Stimulated activated CD8-positive, alpha-beta memory T cell treated with anti-CD3 and anti-CD28 coated beads, Interleukin-4, amount 100 ng/mL, for 1 hour (primary cell): ENCODE measurements at places on chromosomes 1 and 21.

DNA sequence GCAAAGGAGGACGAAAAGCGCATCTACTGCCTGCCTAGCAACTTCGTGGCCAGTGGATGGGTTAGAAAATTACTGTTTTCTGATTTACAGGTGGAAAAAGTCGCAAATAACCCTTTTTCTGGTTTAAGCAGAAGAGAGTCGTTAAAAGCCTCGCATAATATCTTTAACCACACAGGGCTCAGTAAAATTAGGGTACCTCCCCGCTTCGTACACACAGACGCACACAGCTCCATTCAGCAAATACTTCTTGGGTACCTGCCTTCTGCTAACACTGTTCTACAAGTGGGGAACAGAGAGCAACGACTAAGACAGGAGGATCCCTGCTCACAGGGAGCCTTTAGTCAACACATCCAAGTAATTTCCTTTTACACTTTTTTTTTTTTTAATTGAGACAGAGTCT, 704 bp downstream of the ALG6 start:
- DNase-seq: no peak

DNA sequence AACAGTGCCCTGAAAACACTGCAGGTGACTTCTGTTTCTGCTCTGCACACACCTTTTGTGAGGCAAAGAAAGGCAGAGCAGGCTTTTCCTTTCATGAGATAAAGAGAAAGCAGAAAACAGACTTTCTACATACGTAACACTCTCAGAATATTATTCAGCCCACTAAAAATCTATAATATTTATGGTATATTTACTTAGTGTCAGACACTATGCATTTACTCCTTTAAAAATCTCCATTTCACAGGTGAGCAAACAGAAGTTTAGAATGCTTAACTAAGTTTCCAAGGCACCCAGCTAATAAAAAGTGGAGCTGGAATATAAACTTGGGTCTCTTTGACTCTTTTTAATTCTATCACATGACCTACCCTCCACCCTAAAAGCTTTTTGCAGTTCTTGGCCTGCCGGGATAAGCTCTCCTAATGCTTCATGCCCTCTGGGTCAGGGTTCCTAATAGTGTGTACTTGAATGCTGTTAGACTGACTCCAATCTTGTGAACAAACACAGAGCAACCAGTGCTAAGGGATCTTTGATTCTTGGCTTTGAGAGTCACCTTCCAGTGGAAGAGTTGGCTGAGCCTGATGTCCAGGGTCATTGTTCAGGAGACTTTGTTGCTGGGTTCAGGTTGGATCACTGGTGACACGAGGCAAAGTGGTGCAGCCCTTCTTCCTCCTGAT, 27.2 kb downstream of the PROK1 start:
- DNase-seq: no peak

DNA sequence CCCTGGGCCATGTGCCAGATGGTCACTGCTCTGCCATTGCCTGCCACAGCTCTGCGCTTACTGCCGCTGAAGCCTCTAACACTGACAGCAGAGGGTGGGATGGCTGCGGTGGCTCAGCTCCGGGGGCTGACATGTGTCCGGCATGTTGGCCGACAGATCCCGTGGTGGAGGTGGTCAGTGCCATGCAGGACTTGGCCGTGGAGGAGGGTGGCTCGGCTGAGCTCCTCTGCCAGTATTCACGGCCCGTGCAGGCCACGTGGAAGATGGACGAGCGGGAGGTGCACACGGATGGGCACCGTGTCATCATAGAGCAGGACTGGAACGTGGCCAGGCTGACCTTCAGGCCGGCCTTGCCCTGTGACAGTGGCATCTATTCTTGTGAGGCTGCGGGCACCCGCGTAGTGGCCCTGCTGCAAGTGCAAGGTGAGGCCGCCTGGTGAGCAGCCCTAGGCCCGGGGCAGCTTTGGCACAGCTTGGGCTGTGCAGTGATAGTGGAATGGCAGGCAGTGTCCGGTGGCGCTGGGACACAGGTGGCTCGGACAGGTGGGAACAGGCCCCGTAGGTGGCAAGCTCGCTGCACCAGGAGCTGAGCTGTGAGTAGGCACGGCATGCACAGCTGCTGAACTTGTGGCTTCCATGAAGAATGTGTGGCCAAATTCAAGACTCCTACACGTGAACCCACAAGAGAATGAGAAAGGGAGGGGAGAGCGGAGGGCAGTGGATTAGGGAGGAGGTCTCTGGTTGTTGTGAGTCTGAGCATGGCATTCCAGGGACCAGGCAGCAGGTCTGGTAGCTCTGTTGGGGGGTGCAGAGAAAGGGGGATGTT, 91.8 kb downstream of the TRIM11 start:
- no peak for DNase-seq

- DNase-seq: no peak
These were observed 48.1 kb upstream of the MPC2 start for GRCh38 chr1:167984886-167985489.

DNA sequence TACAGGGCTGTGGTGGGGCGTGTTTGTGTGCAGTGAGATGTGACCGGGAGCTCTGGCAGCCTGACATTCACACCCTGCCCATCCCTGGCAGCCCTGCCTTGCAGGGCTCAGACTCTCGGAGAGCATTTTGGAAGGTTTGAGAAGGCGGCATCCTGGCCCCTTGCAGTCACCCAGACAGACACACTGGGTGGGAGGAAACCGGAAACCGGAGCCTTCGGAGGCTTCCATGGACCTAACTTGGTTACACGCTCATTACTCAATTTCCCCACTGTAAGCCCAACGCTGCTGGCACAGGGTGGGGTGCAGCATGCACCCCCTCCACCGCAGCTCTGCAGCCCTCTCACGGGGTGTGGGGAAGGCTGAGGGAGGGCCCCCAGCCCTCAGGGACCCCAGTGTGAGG, 22.2 kb upstream of the RSPO1 start:
- DNase-seq: no peak

GRCh38 chr1:209648931-209649776, 3.1 kb downstream of the LAMB3 start:
- no peak for DNase-seq

DNA sequence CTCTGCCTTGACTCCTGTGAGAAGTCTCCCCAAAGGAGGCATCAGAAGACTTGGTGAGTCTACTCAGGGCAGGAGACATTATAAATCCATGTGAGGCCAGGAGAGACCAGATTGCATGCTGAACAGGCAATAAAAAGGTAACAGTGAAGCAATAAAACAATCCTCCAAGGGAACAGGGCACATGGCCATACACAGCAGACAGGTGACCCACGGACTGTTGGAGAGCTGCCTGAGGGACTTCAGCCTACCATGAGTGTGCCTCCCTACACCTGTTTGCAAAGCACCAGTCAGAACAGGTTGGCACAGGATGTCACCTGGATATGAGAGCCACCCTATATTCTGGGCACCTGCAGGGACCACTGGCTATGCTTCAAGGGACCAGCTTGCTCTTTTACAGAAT, 67.6 kb downstream of the MAB21L3 start:
- no peak for DNase-seq

DNA sequence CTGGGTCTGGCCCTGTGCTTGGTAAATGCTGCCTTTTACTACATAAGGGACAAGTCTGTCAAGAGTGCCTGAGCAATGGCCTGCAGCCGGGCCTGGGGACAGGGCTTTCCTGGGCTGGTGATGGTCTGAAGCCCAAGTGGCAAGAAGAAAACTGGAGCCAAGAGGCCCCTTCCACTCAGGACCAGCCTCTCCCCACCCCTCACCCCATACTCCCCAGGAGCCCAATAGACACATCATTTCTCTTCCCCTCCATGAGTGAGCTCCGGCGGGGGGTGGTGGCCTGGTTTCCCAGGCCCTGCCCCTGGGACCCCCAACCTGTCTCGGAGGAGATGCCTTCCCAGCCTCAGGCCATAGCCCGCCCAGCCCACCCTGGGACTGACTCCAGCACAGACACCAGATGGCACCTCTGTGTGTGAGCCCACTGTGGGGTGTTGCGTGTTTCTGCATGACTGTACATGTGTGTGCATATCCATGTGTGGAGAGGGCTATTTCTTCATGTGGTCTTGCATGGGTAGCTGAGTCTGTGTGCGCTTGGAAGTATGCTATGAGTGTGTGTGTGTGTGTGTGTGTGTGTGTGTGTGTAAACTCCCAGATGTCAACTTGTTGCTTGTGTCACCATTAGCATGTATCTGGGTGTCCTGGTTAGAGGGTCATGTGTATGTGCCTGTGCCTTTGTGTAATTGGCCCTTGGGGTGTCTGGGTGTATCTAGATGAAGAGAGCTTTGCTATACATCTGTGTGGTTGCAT, 14.3 kb upstream of the LRP8 start:
- no peak for DNase-seq

DNA sequence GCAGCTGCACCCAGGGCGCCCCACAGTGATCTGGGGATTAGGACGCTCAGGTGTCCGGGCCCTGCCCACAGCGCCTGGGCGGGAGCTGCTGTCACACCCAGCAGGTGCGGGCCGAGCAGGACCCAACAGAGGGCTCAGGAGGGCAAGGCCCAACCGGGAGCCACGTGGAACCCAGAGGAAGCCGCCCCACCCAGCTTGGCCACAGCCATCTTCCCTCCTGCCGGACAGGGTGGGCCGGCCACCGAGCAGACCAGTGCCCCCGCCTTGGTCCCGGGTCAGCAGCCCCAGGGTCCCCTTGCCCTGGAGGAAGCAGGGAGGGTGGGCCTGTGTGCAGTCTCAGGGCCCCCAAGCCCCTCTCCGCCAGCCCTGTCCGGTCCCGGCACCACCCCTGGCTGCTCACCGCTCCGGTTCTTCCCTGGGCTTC, 6.3 kb upstream of the TTLL10 start:
- DNase-seq: no peak

DNA sequence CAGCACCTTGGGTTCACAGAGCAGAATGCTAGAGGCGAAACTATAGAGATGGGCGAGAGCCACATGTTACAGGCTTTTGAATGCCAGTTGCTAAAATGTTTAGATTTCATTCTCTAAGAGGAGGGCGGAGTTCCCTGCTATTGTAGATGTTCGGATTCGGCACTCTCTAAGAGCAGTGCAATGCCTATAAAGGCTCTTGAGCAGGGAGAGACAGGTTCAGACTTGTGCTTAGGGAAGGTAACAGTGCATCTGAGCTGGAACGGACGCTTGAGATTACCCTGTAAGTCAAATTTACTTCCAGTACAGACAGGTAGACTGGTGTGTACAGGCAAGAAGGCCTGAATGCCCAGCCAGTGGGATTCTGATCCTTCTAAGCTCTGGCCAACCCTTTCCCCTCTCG, 15.3 kb downstream of the LURAP1 start:
- DNase-seq: no peak

GRCh38 chr1:168112673-168113305, 23.9 kb downstream of the GPR161 start:
- DNase-seq: no peak

DNA sequence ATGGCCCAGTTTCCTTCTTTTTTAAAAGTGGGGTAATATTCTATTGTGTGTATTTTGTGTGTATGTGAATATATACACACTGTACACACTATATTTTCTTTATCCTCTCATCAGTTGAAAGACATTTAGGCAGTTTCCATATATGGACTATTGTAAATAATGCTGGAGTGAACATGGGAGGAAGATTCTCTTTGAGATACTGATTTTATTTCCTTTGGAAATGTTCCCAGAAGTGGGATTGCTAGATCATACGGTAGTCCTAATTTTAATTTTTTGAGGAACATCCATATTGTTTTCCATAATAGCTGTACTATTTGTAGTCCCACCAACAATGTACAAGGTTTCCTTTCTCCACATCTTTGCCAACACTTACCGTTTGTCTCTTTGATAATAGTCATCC, 51.0 kb downstream of the F3 start:
- DNase-seq: no peak

- no peak for DNase-seq
These were observed 19.3 kb upstream of the PDZK1IP1 start for GRCh38 chr1:47209091-47209490.

- no peak for DNase-seq
These were observed 749 bp upstream of the TMEM39B start for GRCh38 chr1:32071758-32072621.

- no peak for DNase-seq
These were observed 538.0 kb upstream of the PLXNA2 start for GRCh38 chr1:208782186-208782585.

DNA sequence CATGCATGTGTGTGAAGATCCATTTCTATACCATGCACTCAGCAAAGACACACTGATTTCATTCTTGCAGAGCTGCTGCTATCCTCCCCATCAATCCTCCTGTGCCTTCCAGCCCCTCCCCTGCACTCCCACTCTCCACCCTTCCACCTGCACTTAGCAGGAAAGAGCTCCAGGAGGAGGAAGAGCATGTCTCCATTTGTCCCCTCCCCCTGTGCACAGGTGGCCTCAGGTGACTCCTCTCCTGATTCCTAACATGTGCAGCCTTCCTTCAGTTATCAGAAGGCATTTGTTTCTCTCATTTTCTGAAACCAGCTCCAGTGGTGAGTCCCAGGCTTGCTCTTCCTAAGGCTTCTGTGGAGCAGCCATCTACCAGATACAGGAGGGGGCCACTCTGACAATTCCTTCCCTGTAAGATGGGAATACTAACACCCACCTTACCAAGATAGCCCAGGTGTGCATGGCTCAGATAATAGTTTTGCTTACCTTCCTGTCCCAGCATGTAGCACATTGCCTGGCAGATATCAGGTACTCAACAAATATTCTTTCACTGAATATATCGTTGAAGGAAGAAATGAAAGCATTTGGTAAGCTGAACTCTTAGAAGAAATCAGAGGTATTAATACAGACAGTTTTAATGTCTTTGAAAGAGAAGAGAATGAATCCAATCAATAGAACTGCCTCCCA, 21.9 kb upstream of the FAM3B start:
- DNase-seq: no peak

DNA sequence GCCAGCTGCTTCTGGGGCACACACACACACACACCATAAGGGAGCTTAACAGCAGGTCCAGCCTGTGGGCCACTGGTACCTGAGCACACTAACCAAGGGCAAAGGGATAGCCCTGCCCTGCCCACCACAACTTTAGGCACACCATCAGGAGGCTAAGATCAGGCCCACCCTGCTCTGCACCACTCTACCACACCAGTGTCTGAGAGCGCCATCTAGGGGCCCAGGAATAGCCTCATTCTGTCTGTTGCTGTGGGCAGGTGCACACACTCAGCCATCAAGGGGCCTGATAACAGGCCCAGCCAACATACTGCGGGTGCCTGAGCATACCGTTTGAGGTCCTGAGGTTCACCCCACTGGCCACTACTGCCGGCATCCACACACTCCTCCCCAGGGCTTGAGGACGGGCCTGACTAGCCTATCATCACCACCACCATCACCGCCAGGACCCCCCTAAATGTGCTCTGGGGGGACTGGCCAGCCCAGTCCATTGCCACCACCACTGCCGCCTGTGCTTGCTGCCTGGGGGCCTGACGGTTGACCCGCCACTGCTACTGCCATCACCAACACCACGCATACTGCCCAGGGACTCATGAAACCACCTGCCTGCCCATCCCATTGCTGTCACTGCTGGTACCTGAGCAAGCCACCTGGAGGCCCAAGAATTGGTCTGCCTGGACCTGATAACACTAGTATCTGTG, 31.3 kb downstream of the NSL1 start:
- no peak for DNase-seq

- no peak for DNase-seq
These were observed 104.4 kb downstream of the PCBP3 start for GRCh38 chr21:45747802-45748445.

DNA sequence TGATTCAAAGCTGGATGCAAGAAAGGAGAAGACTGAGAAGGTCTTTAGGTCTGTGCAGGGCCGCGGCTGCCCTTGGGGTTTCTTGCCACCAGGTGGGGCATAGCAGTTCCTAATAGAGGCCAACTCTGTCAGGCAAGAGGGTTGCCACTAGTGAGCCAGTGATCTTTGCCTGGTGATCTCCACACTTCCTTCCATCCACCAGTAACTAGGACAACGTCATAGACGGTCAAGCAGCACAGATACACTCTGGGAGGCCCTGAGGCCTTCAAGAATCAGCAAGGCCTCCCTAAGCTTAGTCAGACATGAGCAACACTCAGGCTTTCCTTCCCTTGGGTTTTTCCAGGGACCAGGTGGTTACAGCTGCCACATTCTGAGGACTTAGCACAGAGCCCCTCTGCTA, 32.9 kb upstream of the ATP2B4 start:
- no peak for DNase-seq
